ENCODE measurements at places on chromosomes 2 and 18. TPM values are rescaled to one million over a fixed set of nuclear protein-coding genes. Genes with fewer than 3 reads are reported as not detected.

Gene PTPRN
- total RNA-seq: 1.6 TPM

Gene BCL2
- total RNA-seq: 76.1 TPM

Gene CD8B2
- not detected for total RNA-seq

Gene UGT1A8
- total RNA-seq: not detected

Gene NAT8
- not detected for total RNA-seq

Gene SP140
- 316 TPM for total RNA-seq

Gene MGAT4A
- 44.6 TPM for total RNA-seq

Gene CCDC141
- 4.2 TPM for total RNA-seq

Gene LRRC30
- total RNA-seq: not detected

Gene TMEFF2
- not detected for total RNA-seq

Gene SERPINB2
- not detected for total RNA-seq

Gene PROKR1
- total RNA-seq: not detected

Gene RND3
- total RNA-seq: not detected

Gene AQP12A
- not detected for total RNA-seq

Gene FRZB
- not detected for total RNA-seq

Gene SCN7A
- total RNA-seq: not detected

Gene GKN2
- total RNA-seq: not detected

Gene FAM124B
- total RNA-seq: 2.0 TPM

Gene UGT1A4
- total RNA-seq: not detected

Gene FIGN
- not detected for total RNA-seq

Gene TTC21B
- total RNA-seq: 23.4 TPM

Gene HOXD8
- not detected for total RNA-seq

Gene ITM2C
- total RNA-seq: 13.3 TPM

Gene CNDP1
- 0.09 TPM for total RNA-seq

Gene DPP10
- total RNA-seq: not detected

Gene TRIM43
- 0.25 TPM for total RNA-seq

Gene PJVK
- 1.7 TPM for total RNA-seq

Gene COLEC11
- total RNA-seq: 0.11 TPM

Gene TLX2
- total RNA-seq: 0.82 TPM

Gene RPL37A
- 3,117 TPM for total RNA-seq

Gene PDE1A
- total RNA-seq: not detected

Gene NDUFB3
- 123 TPM for total RNA-seq

Gene ALPP
- not detected for total RNA-seq

Gene CDH19
- not detected for total RNA-seq

Gene MEP1B
- not detected for total RNA-seq

Gene MATN3
- total RNA-seq: not detected

Gene ABCG8
- 0.23 TPM for total RNA-seq

Gene EFR3B
- 0.46 TPM for total RNA-seq

Gene TEKT4
- total RNA-seq: not detected

Gene AGXT
- total RNA-seq: not detected

Gene PRKAG3
- total RNA-seq: not detected

Gene GPR55
- total RNA-seq: 0.78 TPM
